ENCODE measurements at places on chromosomes 6 and 20.

DNA sequence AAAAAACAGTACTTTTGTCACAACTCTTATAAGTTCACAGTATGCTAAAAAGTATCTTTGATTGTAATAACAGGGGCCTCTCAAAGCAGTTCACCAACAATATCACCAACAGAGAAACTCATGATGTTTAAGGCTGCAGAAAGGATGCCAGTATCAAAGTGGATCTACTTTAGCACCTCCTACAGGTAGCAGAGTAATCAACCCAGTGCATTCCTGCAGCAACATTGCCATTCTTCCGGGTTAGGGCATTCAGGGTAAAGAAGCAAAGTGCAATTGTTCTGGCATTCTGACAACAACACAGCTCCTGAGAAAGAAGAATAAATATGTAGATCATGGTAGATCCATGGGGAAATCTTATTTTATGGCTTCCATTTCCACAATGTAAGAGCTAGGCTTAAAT, 7.6 kb upstream of the SLC17A4 start:
- no peaks in the 10 kb centered on the region for H3K36me3 ChIP-seq
- peaks cover 4% of the 10 kb centered on the region for H3K27me3 ChIP-seq
- H3K4me1 ChIP-seq = no peaks in the 10 kb centered on the region
- H3K27ac ChIP-seq = no peak overlapping the region
- DNase-seq = no peak
- H3K4me3 ChIP-seq = no peak overlapping the region

- H3K27me3 ChIP-seq = peaks cover 13% of the 10 kb centered on the region
- peaks cover 18% of the 10 kb centered on the region for H3K4me1 ChIP-seq
- H3K4me3 ChIP-seq = no peak overlapping the region
- H3K36me3 ChIP-seq = no peaks in the 10 kb centered on the region
Measured at GRCh38 chr6:37554480-37554819, 54.8 kb upstream of the CCDC167 start.

DNA sequence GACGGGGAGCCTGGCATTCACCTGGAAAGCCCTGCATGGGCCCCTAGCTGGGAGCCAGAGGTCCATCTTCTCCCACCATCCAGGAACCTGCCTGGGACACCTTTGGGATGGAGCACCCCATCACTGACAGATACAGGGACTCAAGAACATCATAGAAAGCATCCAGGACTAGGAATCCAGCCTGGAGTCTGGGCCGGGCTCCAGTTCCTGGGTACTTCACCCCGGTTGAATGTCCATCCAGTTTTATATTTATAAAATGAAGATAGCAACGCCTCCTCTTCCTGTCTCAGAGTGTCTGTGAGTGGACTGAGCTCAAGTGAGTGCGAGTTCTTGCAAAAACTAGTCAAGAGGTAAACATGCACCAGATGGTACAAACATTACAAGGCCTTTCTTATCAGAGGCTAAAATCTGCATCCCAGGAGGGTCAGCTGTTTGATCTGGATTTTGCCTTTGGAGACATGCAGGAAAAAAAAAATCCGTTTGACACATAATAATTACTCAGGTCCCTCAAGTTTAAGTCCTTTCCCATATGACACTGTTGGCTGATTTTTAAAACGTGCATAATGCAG, 27.4 kb downstream of the ZC3H12D start:
- H3K27ac ChIP-seq = no peak overlapping the region
- H3K36me3 ChIP-seq = no peaks in the 10 kb centered on the region
- no peak overlapping the region for H3K4me3 ChIP-seq
- no peak for DNase-seq
- H3K4me1 ChIP-seq = no peaks in the 10 kb centered on the region

GRCh38 chr6:129501740-129502660, 208.0 kb downstream of the ARHGAP18 start:
- DNase-seq = no peak
- H3K4me3 ChIP-seq = no peak overlapping the region
- peaks cover 4% of the 10 kb centered on the region for H3K36me3 ChIP-seq
- H3K4me1 ChIP-seq = peaks cover 14% of the 10 kb centered on the region
- no peak overlapping the region for H3K27ac ChIP-seq

DNA sequence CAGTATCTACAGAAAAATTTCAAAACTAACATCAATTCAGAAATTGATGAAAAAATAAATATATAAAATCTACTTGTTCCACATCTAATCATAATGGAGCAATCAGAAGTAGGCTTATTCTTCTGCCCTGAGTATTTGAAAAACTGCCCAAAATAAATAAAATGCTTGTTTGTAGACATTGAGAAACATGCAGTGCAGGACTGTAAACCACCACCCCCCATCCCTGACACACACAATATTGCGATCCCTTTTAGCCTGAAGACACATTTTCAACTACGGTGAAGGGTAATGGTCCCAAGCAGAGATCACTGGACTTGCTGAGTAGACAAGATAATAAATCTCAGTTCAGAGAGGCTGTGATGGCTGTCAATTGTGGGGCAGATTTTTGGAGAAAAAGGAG, 261.5 kb downstream of the C6orf118 start:
- no peak for DNase-seq
- no peaks in the 10 kb centered on the region for H3K36me3 ChIP-seq
- no peaks in the 10 kb centered on the region for H3K4me1 ChIP-seq

GRCh38 chr20:3802524-3803239, 6.6 kb downstream of the CDC25B start:
- H3K4me3 ChIP-seq = no peak overlapping the region
- no peak for DNase-seq
- H3K27ac ChIP-seq = peak overlapping the region; percentile 87
- peaks cover 9% of the 10 kb centered on the region for H3K27me3 ChIP-seq
